CD14-positive monocyte (primary cell): ENCODE measurements at places on chromosomes 7 and 10. TPM values are rescaled to one million over a fixed set of nuclear protein-coding genes. Genes with fewer than 3 reads are reported as not detected.
A peak's percentile ranks its signal among the peaks of the same experiment; 100 is the strongest.

Gene GBX1
- polyA plus RNA-seq = not detected

Gene GPR15LG
- polyA plus RNA-seq = not detected

GRCh38 chr10:123512901-123513775 lies 153.0 kb upstream of the GPR26 start:
- DNase-seq = no peak

DNA sequence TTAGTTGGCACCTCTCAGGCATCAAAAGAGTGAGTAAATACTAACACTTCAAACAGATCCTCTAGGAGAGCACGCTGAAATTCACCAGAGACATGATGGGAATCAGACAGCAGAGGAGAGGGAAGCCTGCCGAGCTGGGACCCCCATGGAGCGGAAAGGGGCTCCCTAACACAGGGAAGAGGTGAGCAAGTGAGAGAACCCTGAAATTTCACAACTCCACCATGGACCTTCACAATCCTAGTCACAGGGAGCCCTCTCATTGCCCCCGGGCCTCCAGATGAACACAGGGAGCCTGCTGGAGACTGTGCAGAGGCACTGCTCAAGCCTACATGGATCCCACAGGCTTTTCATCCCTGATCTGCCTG lies 59.2 kb upstream of the ANTXRL start:
- no peak for DNase-seq

DNA sequence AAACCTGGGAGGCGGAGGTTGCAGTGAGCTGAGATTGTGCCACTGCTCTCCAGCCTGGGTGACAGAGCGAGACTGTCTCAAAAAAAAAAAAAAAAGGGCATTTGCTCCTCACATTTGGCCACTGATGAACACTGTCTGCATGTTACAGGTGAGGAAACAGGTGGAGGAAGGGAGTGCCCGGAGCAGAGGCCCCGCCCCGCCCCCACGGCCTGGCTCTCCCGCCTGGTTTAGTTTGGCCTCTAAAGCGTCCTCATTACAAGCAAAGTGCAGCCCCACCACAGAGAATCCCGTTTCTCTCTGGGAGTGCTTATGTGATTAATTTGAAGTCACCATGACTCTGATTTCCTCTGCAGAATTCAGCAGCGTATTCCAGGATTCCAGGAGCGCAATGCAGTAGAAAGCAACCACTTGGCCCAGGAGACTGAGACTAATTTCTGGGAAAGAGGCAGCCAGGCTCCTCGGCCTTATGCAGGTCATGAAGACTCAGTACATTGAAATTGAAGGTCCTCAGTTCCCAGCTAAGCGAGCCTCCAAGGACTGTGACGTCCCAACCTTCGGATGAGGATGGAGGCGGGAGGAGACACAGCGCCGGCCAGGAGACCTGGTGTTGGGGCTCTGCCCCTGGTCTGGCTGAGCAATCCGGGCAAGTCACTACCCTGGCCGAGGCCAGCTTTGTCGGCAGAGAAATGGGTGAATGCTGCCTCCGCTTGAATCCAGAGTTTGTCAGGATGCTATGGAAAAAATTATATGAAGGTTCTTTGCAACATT lies 44.7 kb downstream of the RBM17 start:
- no peak for DNase-seq

GRCh38 chr10:28984431-28984830 lies 304.4 kb upstream of the LYZL1 start:
- peak; percentile 38 for DNase-seq

- DNase-seq = no peak
Measured at GRCh38 chr7:100506356-100506923, 22.7 kb downstream of the NYAP1 start.

- DNase-seq = no peak
Measured at GRCh38 chr10:84607044-84607443, 278.7 kb downstream of the CCSER2 start.

- peak; percentile 93 for DNase-seq
Measured at GRCh38 chr7:157502701-157503111, 165.9 kb downstream of the DNAJB6 start.

DNA sequence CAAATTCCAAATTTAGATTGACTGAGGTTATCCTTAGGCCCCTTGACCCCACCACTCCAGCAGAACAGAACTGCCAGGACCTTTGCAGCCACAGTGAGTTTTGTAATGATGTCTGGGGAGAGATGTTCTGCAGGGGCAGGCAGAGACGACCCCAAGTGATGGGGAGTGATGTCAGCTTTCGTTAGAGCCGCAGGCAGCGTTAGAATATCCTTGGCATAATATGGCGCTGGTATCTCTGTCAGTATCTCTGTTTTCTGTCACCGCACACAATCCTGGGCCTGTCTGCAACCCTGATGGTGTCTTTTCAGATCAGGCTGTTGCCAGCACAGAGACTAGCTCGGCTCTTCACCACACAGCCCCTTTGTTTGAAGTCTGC lies 1083.6 kb downstream of the KCNMA1 start:
- DNase-seq = no peak

DNA sequence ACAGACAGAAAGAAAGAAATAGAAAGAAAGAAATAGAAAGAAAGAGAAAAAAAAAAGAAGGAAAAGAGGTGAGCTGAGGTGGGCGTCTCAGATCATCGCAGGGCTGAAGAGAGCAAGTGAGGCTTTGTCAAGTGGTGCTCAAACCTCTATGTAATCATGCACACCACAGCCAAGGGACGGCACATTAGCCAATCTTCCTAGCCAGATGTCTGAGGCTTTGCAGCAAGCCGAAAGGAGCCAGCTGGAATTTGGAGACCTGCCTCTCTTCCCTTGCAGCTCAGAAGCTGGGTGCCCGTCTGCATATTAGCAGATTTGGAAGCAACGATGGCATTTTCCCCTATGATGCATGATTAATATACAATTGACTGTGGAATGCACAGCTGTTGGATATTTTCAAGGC lies 52.5 kb downstream of the ADRA2A start:
- no peak for DNase-seq

- peak; percentile 77 for DNase-seq
Measured at GRCh38 chr10:78259391-78259790, 225.7 kb downstream of the RPS24 start.

GRCh38 chr7:104267701-104268368 lies 60.0 kb upstream of the ORC5 start:
- DNase-seq = no peak

GRCh38 chr7:44646921-44647636 lies 40.7 kb downstream of the OGDH start:
- DNase-seq = no peak
